ENCODE measurements at places on chromosomes 12 and 14.

GRCh38 chr14:102782974-102783373 lies 5.7 kb downstream of the TRAF3 start:
- peaks cover 4% of the 10 kb centered on the region for H3K4me1 ChIP-seq
- H3K27me3 ChIP-seq, result no peaks in the 10 kb centered on the region
- H3K4me3 ChIP-seq, result no peak overlapping the region
- DNase-seq, result no peak

DNA sequence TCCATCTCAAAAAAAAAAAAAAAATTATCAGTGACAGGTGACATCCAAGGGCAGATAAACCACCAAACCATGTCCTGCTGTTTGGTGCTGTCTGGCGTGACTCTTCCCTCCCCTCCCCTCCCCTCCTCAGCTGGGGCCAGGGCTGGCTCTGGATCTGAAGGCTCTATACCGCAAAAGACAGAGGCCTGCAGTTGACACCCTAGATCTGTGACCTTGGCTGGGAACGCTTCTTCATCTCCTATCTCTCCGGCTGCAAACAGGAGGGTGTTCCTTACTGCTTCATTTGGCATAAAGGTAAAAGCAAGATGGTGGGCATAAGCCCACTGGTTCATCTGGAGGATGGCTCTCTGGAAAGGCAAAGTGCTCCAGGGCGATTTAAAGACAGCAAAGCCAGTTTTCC lies 126.8 kb upstream of the PRMT8 start:
- no peaks in the 10 kb centered on the region for H3K36me3 ChIP-seq
- no peak overlapping the region for H3K27ac ChIP-seq
- peaks cover 8% of the 10 kb centered on the region for H3K4me1 ChIP-seq
- no peak for DNase-seq
- H3K4me3 ChIP-seq, result no peak overlapping the region

GRCh38 chr12:18794000-18794399 lies 56.1 kb downstream of the CAPZA3 start:
- no peak overlapping the region for H3K27ac ChIP-seq
- H3K27me3 ChIP-seq, result no peaks in the 10 kb centered on the region
- no peaks in the 10 kb centered on the region for H3K36me3 ChIP-seq
- H3K4me3 ChIP-seq, result no peak overlapping the region
- H3K4me1 ChIP-seq, result peaks cover 5% of the 10 kb centered on the region

DNA sequence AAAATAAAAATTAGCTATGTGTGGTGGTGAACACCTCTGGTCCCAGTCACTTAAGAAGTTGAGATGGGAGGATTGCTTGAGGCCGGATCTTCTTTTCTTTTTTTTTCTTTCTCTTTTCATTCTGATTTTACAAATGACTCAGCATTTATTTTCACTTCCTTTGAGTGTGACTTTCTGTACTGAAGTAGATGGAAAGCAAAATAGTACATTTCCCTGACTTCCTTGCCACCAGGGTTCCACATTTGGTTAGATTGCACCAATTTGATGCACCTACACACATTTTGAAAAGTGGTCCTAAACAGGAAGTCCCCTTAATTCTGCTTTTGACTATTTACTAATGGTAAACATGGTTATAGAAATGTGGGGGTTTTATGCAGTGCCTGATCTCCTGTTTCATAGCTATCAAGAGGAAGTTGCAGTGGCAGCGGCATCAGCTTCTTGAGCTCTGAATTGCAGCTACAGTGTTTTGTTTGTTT lies 13.0 kb upstream of the LEMD3 start:
- H3K27me3 ChIP-seq, result peaks cover 4% of the 10 kb centered on the region
- no peaks in the 10 kb centered on the region for H3K4me1 ChIP-seq
- no peak for DNase-seq
- H3K27ac ChIP-seq, result no peak overlapping the region
- no peak overlapping the region for H3K4me3 ChIP-seq

Data from mesenchymal stem cell (in vitro differentiated cells and primary cell).